SHP77 (cell line): ENCODE measurements at places on chromosomes 3 and 15.

GRCh38 chr3:99850608-99851007, 32.9 kb downstream of the CMSS1 start:
- no peak for DNase-seq

DNA sequence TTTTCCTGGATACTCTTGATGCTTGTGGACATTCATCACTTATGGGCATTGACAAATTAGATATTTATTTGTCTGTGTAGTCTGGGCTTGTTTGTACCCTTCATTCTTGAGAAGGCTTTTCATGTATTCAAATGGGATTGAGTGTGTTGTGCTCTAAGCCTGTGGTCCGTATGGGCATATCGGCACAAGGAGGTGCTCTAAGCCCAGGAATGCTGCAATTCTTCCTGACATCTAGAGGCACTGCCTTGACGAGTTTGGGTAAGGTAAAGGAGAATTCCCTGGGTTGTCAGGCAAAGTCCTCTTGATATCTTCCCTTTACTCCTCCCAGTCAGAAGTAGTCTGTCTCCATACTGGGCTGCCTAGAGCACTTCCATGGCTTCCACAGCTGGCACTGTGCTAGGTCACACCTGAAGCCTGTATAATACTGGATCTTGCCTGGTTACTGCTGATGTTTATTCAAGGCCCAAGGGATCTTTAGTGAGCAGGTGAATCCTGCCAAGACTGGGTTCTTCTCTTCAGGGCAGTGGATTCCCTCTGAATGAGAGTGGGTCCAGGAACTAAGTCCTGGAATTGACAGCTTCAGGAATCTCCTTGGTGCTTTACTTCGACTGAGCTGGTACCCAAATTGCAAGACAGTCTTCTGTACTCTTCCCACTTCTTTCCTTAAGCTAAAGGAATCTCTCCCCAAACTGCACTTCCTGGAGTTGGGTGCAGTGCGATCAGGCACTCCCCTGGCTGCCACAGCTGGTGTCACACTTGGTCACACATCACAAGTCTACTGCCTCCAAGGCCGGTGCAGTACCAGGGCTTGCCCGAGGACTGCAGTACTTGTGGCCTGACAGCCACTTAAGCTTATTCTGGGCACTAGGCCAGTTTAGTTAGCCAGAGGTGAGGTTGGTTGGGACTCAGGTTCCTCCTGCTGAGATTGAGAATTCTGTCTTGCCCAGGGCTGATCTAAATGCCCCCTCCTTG, 46.0 kb downstream of the GALK2 start:
- peak; percentile 83 for DNase-seq

DNA sequence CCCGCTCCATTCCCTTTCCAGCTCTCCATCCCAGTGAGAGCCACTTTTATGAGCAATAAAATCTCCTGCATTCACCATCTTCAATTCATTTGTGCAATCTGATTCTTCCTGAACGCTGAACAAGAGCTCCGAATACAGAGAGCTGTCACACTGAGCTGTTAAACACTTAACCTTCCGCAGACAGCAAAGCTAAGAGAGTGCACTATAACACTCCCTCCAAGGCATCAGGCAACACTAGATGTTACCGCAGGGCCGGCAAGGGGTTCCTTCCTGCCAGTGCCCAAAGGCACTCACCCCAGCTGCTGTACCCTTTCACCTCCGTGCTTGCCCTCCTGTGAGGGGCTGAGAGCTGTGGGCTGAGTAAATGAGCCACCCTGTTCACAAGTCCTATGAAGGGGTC, 85.6 kb downstream of the BCHE start:
- DNase-seq = peak; percentile 35

GRCh38 chr3:69936266-69936665, 63.3 kb upstream of the SAMMSON start:
- DNase-seq = no peak

DNA sequence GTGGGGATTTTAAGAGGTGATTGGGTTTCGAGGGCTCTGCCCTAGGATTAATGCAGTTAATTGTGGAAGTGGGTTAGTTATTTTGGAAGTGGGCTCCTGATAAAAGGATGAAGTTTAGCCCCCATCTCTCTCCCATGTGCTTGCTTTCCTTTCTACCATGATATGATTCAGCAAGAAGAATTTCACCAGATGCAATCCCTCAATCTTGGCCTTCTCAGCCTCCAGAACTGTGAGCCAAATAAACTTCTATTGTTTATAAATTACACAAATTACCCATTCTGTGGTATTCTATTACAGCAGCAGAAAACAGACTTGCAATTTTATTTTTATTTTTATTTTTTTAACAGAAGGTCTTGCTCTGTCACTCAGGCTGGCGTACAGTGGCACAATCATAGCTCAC, 27.3 kb upstream of the UBE2E1 start:
- no peak for DNase-seq

GRCh38 chr3:29004885-29005599, 275.8 kb upstream of the RBMS3 start:
- no peak for DNase-seq

DNA sequence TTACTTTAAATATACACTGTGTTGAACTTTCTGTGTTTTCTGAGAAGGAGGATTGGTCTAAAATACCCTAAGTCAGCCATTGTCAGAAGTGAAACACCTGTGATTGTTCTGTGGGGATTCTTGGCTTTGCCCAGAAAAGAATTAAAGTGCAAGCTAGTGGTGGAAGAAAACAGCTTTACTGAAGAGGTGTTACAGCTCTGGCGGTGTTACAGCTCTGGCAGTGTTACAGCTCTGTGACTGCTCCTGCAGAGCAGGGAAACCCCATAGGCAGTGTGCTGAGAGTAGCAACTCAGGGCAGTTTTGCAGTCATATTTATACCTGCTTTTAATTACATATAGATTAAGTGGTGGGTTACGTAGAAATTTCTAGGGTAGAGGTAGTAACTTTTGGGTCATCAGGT, 66.6 kb downstream of the C3orf20 start:
- no peak for DNase-seq

- no peak for DNase-seq
These were observed 36.9 kb downstream of the PLSCR1 start for GRCh38 chr3:146507331-146508120.

GRCh38 chr3:71602256-71602655, 18.7 kb upstream of the FOXP1 start:
- no peak for DNase-seq

DNA sequence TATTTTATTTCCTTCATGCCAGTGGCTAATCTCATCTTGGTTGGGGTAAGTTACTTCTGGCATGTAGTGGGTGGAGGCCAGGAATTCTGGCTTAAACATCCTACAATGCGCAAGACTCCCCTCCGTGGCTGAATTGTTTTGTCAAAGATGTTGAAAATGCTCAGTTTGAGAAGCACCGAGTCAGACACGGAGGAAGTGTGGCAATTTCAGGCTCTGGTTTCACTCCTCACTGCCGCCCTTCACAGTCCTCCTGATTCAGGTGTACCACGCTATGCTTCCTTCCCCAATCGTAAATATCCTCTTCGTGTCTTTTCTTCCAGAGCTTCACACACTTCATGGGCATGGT, 150.7 kb downstream of the OPA1 start:
- no peak for DNase-seq
